ENCODE measurements at places on chromosomes 16 and 17. TPM values are rescaled to one million over a fixed set of nuclear protein-coding genes. Genes with fewer than 3 reads are reported as not detected.

Gene ZNF423
- total RNA-seq: 72.6 TPM

Gene TP53TG3B
- not detected for total RNA-seq

Gene PRSS21
- not detected for total RNA-seq

Gene CCL13
- not detected for total RNA-seq

Gene RAB26
- total RNA-seq: 9.9 TPM

Gene CLTC
- total RNA-seq: 209 TPM

All from type B pancreatic cell (in vitro differentiated cells).